ENCODE measurements at places on chromosomes 6 and 20. TPM values are rescaled to one million over a fixed set of nuclear protein-coding genes. Genes with fewer than 3 reads are reported as not detected.

Gene POM121L2
- not detected for polyA plus RNA-seq

Gene VGLL2
- polyA plus RNA-seq = 117 TPM

Gene TLDC2
- 0.62 TPM for polyA plus RNA-seq

Gene DDX43
- polyA plus RNA-seq = 0.50 TPM

Gene APOBEC2
- polyA plus RNA-seq = 430 TPM

Gene ESR1
- polyA plus RNA-seq = 4.0 TPM

Gene RAMACL
- polyA plus RNA-seq = not detected

Gene KCNS1
- polyA plus RNA-seq = 0.07 TPM

Gene MCM8
- polyA plus RNA-seq = 10.6 TPM

Gene CST7
- 0.29 TPM for polyA plus RNA-seq

Gene MYB
- 2.6 TPM for polyA plus RNA-seq

Gene CD24
- 64.2 TPM for polyA plus RNA-seq

Gene MATN4
- 1.3 TPM for polyA plus RNA-seq

Gene SCUBE3
- 1.2 TPM for polyA plus RNA-seq

Gene CST2
- polyA plus RNA-seq = not detected

Gene TFEB
- 7.5 TPM for polyA plus RNA-seq

Gene C6orf118
- 1.1 TPM for polyA plus RNA-seq

Gene NOX3
- not detected for polyA plus RNA-seq

Gene SRMS
- not detected for polyA plus RNA-seq

Gene NKX2-4
- not detected for polyA plus RNA-seq

Gene GTSF1L
- polyA plus RNA-seq = not detected

Gene MTHFD1L
- 28.9 TPM for polyA plus RNA-seq

Gene CNR1
- 1.0 TPM for polyA plus RNA-seq

Gene LTA
- polyA plus RNA-seq = not detected

Gene PGC
- not detected for polyA plus RNA-seq

Gene LY86
- polyA plus RNA-seq = 1.9 TPM

Gene TPMT
- 4.8 TPM for polyA plus RNA-seq

Gene SPATS1
- polyA plus RNA-seq = not detected

Gene ZNF311
- polyA plus RNA-seq = 1.6 TPM

Gene LY6G6D
- not detected for polyA plus RNA-seq

Gene FOXA2
- not detected for polyA plus RNA-seq

Gene OVOL2
- polyA plus RNA-seq = not detected

Gene OPRM1
- not detected for polyA plus RNA-seq

Gene GPR6
- not detected for polyA plus RNA-seq

Gene PRL
- polyA plus RNA-seq = 1.0 TPM

Gene FUT9
- 0.10 TPM for polyA plus RNA-seq

Gene EMILIN3
- 34.2 TPM for polyA plus RNA-seq

Gene CRISP3
- not detected for polyA plus RNA-seq

Gene STX11
- 1.7 TPM for polyA plus RNA-seq

Gene PRDM13
- polyA plus RNA-seq = 0.05 TPM

Gene ARMC2
- 10.3 TPM for polyA plus RNA-seq

Gene ARMH2
- polyA plus RNA-seq = not detected

Gene CSNK2B
- polyA plus RNA-seq = 150 TPM

Gene KCNK16
- not detected for polyA plus RNA-seq

Gene PSORS1C2
- not detected for polyA plus RNA-seq

Gene CTNNBL1
- polyA plus RNA-seq = 24.6 TPM

Gene GINS1
- 5.9 TPM for polyA plus RNA-seq

Gene THBS2
- polyA plus RNA-seq = 109 TPM

All from muscle of back (tissue), 13 donors.